BE2C (cell line): ENCODE measurements at places on chromosomes 2 and 18.

- no peak for DNase-seq
Observed at GRCh38 chr2:99694331-99694730, 204.5 kb upstream of the REV1 start.

DNA sequence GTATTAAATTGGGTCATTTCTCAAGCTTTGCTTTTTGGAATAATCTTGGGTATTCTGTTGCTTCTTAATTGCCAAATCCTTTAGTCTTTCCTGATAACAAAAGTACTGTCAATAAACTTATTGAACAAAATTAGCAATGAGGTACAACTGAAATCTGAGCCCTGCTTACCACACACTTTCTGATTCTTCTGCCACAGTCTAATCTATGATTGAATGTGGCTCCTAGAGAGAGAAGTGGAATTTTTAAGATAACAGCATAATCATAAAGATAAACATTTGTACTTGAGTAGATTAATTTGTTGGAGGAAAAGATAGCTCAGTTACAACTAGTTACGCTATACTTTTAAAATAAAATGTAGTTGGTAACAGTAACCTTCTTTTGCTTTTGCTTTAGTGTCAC, 354.8 kb downstream of the CELF4 start:
- no peak for DNase-seq

DNA sequence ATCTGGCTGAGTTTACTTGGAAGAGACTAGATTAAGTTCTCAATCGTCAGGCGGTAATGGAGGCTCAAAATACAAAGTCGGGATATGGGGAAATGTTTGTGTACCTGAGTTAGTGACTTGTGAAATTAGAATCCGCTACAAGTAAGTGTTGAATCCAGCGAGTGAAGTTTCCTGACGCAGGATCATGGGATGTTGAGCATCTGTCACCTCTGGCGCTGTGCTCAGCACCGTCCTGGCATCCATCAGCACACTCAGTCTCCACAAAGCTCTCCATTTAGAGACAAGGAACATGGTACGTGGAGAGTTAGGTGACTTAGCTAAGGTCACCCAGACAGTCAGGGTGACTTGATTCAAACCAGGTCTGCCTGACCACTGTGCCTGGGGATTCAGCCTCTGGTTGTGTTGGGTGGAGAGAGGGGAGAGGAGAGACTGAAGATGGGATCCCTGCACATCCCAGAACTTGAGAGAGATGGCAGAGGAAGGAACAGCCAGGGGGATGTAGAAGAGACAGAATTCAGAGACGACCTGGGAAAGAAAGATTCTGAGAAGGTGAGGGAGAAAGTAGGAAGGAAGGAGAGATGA, 251.2 kb downstream of the ACKR3 start:
- DNase-seq, result no peak

GRCh38 chr2:135585586-135585985, 54.3 kb downstream of the R3HDM1 start:
- DNase-seq, result no peak

- no peak for DNase-seq
Observed at GRCh38 chr2:53188851-53189510, 578.6 kb upstream of the CHAC2 start.

GRCh38 chr2:1715184-1716013, 28.9 kb downstream of the PXDN start:
- peak; percentile 24 for DNase-seq

DNA sequence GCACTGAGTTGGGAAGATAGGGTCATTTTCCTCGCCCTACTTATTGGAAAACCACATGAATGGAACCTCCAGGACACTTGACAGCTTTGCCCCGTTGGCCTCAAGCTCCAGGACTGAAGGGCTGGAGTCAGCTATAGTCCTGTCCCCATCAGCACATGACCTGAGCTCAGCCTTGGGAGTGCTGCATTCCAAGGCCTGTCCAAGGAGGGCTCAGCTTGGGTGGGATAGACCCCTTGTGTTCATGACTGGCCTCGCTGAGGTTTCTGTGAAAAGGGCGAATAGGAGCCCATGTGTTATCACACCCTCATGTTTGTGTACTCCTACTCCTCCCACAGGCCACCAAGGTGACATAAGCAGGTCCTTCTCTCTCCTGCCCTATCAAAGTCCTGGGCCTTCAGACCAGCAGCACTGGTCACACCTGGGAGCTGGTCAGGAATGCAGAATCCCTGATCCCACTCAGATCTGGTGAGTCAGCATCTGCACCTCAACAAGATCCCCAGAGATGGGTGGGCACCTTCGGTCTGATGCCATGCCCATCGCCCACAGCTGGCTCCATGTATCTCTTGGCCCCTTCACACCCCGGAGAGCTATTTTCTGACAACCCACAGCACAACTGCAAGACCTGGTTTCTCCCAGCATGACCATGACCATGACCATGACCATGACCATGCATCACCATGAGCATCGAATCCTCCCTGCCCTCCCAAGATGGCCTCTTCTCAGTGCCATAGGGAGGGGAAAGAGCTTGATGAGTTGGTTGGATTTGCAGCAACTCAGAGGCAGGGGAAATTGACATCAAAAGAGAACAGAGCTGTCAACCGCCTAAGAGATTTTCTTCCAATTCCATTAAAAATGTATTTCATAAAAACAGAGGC, 83.0 kb upstream of the RAB6C start:
- DNase-seq, result no peak

- DNase-seq, result no peak
Observed at GRCh38 chr2:63977904-63978303, 41.3 kb downstream of the VPS54 start.

DNA sequence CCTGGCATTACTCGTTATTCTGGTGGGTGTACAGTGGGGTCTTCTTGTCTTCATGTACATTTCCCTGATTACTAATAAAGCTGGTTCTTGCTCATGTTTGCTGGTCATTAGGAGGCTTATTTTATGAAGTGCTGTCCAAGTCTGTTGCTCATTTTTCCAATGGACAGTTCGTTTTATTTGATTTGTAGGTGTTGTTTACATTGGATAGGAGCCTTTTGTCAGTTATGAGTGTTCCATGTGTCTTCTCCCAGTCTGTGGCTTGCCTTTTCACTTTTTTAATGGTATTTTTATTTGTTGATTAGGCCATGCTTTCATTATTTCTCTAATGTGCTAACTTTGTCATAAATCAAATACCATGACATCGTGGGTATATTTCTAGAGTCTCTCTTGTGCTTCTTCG, 51.9 kb downstream of the CEP192 start:
- no peak for DNase-seq

DNA sequence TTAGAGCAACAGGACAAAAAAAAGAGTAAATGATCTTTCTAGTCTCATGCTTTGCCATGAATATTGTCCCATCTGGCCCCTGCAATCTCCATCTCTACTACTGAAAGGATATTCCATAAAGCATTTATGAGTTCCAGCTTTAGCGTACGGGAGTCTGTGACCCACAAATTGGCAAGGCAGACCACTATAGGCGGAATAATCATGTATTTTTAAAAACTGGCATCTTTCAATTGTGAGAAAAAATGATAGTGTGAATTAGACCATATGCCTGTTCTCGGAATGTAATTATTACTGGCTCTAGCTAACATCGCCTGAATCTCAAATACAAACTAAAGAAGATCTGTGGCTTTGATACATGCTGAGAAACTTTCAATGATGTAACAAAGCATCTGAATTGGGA, 738.1 kb upstream of the NXPH2 start:
- DNase-seq, result no peak

- no peak for DNase-seq
Observed at GRCh38 chr18:7789856-7790552, 222.9 kb downstream of the PTPRM start.

DNA sequence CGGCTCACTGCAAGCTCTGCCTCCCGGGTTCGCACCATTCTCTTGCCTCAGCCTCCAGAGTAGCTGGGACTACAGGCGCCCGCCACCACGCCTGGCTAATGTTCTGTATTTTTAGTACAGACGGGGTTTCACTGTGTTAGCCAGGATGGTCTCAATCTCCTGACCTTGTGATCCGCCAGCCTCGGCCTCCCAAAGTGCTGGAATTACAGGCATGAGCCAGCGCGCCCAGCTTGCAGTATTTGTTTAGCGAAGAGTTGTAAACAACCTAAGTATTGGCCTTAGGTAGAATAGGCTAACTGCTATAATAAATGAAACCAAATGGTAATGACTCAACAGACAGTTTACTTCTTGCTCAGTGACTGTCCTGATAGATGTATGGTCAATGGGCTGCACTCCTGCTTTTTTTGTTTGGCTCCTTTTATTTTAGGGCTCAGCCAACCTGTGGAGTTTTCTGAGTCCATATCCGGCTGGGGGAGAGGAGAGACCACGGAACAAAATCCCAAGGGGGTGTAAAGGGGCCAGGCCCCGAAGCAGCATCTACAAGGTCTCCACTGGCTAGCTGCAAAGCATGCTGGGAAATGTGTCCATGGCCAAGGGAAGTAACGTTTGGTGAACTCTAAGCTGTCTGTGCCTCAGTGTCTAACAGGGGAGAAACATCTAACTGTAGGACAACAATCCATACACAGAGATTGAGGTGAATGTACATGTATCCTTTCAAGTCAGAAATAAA, 841.0 kb upstream of the ID2 start:
- DNase-seq, result no peak

GRCh38 chr2:46943881-46944798, 28.5 kb upstream of the MCFD2 start:
- DNase-seq, result no peak

- DNase-seq, result no peak
Observed at GRCh38 chr2:192228685-192229084, 34.0 kb upstream of the TMEFF2 start.

- no peak for DNase-seq
Observed at GRCh38 chr2:114550364-114550763, 107.9 kb downstream of the DPP10 start.

DNA sequence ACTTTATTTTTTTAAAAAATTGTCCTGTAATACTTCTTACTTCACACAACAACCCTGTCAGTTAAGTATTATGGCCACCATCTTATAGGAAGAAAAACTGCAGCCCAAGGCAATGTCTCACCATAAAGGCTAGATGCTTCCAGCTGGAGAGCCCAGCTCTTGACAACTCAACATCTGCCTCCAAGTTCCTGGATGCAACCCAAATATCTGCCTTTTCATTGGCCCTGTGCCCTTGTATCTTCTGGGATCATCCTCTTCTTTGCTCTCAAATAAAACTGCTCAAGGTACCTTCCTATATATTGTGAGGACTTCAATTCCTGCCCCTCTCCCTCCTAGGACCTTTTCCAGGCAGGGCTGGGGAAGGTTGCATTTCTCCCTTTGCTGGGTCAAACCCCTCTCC, 69.5 kb downstream of the BIN1 start:
- no peak for DNase-seq

GRCh38 chr18:43785158-43785557, 507.9 kb upstream of the SYT4 start:
- DNase-seq, result no peak

DNA sequence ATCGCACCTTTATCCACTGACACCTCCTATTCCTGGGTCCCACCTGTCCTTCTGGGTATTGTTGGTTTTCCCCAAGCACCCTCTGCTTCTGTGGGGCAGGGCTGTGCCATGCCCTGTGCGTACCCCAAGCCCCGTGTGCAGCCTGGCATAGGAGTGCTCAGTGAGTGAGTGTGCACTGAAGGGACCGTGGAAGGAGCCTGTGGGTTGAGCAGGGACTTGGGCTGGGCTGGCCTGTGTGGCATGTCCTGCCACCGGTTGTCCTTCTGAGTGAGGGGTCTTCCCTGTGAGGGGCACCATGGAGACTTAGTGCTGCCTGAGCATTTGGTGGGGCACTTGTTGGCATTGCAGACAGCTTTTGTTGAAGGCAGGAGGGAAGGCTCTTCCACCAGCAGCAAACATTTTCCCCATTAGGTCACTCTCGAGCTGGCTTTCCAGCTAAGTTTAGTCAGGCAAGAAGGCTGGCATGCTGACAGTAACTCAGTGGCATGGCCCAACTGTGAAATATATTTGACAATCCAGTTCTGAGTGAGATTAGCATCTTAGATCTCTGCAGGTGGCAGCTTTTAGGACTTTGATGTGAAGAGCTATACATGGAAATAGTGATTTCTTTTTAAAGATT, 64.7 kb downstream of the LPIN1 start:
- DNase-seq, result no peak

GRCh38 chr18:8793445-8794155, 88.2 kb downstream of the MTCL1 start:
- DNase-seq, result peak; percentile 58

- no peak for DNase-seq
Observed at GRCh38 chr2:27627963-27628766, 647 bp downstream of the CCDC121 start.

- no peak for DNase-seq
Observed at GRCh38 chr18:9735238-9735637, 27.1 kb downstream of the RAB31 start.

- DNase-seq, result no peak
Observed at GRCh38 chr2:112936927-112937232, 25.9 kb downstream of the IL37 start.

DNA sequence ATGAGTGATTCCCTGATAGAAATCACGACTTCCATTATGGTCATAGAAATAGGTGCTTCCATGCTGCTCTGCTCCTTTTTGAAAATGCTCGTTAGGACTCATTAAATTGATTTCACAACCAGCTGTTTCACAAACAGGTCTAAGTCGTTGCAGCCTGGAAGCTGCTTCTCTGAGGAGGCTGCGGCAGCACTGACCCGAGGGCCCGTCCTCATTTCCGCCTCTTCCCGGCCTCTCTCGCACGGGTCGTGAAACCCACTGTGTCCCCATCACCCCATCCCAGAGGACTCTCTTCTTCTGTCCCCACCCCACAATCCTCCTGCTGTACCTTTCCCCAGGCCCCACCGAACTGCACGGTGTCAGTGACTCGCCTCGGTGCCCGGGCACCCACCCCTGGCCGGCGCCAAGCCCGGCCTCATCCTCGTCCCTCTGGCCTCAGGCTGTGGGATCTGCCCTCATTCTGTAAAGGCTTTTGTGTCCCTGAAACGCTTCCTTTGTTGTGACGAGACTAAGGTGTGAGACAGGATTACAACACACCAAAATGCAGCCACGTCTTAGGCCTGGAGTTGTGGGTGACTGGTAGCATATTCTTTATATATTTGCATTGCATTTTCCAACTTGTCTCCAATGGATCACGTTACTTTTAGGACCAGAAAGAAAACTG, 112.7 kb upstream of the CTDP1 start:
- no peak for DNase-seq

- DNase-seq, result no peak
Observed at GRCh38 chr2:25825238-25825637, 53.0 kb downstream of the ASXL2 start.

- peak; percentile 66 for DNase-seq
Observed at GRCh38 chr2:207914716-207915115, 110.6 kb downstream of the PLEKHM3 start.

- no peak for DNase-seq
Observed at GRCh38 chr18:7608781-7609201, 41.7 kb downstream of the PTPRM start.

DNA sequence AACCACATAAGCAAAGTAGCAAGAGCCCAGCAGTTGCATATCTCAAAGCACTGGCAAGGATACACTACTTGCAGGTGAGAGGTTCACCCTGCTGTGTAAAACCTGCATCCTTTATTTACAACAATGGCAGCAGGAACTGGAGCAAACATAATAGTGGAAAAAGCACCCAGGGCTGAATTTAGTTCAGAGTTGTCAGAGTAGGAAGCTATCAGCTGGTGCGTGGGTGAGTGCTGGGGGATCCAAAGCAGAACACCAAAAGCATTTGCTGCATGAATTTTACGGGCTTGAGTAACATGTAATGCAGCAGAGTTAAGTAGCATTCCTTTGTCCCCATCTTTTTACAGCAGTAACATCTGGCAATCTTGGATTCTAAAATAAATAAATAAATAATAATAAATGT, 73.5 kb upstream of the SRD5A2 start:
- DNase-seq, result no peak

- no peak for DNase-seq
Observed at GRCh38 chr2:77005522-77005921, 516.7 kb downstream of the LRRTM4 start.
